ENCODE measurements at places on chromosomes 7 and 10.

GRCh38 chr7:143325240-143325639 is 9.3 kb downstream of the CLCN1 start:
- no peak for DNase-seq

GRCh38 chr10:119250641-119251314 is 43.4 kb downstream of the GRK5 start:
- no peak for DNase-seq

DNA sequence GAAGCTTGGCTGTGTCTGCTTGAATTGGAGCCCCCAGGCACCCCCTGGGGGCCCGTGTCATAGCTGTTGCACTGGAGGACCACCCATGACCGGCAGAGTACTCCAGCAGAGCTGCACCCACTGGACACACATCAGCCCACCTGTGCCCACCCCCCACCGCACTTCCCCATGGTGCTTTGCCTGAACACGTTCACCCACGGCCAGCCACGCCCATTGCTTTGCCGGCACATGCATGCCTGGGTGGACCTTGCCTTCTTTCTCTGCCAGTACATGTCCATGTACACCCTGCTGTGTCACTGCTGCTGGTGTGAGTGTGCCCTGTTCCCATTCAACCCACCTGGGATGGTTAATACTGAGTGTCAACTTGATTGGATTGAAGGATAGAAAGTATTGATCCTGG is 88.7 kb downstream of the SAMD9 start:
- no peak for DNase-seq

- no peak for DNase-seq
Observed at GRCh38 chr10:61984803-61985418, 83.4 kb downstream of the ARID5B start.

- no peak for DNase-seq
Observed at GRCh38 chr10:29794776-29795611, 160.2 kb upstream of the SVIL start.

DNA sequence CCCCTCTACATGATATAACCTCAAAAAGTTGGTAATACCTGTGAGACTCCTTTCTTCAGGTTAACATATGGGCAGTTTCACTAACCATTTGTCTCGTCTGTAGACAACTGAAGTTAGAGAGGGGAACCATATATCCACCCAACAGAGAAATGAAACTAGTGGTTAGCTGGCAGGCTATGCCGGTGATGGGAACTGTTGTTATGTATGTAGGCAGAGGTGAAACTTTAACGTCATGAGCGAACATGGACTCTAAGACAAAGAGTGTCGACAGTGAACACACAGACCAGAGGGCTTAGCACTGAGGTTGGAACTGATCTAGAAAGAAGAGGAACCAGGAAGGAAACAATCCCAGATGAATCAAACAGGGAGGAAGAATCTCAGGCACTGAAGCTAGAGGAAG is 112.4 kb downstream of the ELMO1 start:
- DNase-seq = peak; percentile 53

DNA sequence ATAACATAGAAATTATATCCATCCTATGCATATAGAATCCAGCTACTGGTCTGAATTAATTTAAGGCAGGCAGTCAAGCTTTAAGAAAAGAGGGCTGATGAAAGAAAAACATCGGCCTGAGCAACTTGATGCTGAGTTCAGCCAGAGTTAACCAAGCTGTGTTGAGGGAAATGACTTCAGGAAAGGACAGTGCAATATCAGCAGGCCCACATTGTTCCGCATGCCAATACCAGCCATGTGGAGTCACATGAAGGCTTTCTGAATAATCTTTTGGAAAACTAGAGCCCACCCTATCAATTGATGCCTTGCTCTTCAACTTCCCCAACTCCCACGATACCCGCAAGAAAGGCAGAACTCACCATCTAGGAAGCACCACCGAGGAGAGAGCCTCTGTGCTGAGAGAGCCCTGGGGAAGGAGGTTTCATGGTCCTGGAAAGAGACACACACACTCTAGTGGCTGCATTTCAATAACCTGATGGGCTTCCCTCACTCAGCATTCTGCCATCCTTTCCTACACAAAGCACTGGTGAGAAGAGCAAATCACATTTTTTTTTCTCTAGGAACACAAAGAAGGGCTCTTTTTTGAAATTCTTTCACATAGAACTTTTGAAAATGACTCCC is 125.8 kb upstream of the PTN start:
- DNase-seq = no peak

DNA sequence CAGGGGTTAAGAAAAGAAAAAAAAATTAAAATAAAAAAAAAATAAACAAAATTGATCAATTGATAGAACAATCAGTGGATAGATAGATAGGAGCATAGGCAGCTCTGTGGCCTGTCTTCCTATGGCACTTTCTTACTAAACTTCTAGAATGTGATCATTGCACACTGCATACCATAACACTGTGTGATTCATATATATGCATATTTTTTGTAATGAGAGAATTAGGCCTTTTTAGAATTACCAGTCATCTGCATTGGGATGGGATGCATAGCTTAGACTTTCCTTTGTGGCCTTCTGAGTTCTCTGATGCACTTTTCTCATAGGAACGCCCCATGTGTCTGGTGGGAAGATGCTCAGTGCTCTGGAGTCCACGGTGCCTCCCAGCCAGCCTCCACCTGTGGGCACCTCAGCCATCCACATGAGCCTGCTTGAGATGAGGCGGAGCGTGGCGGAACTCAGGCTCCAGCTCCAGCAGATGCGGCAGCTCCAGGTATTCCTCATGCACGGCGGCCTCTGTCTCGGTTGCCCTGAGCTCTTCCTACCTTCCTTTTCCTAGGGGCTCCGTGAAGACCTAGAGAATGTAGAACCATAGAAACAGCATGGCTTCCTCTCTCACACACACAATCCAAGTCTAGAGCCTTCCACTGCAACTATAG is 222.5 kb downstream of the ARHGAP21 start:
- DNase-seq = no peak

DNA sequence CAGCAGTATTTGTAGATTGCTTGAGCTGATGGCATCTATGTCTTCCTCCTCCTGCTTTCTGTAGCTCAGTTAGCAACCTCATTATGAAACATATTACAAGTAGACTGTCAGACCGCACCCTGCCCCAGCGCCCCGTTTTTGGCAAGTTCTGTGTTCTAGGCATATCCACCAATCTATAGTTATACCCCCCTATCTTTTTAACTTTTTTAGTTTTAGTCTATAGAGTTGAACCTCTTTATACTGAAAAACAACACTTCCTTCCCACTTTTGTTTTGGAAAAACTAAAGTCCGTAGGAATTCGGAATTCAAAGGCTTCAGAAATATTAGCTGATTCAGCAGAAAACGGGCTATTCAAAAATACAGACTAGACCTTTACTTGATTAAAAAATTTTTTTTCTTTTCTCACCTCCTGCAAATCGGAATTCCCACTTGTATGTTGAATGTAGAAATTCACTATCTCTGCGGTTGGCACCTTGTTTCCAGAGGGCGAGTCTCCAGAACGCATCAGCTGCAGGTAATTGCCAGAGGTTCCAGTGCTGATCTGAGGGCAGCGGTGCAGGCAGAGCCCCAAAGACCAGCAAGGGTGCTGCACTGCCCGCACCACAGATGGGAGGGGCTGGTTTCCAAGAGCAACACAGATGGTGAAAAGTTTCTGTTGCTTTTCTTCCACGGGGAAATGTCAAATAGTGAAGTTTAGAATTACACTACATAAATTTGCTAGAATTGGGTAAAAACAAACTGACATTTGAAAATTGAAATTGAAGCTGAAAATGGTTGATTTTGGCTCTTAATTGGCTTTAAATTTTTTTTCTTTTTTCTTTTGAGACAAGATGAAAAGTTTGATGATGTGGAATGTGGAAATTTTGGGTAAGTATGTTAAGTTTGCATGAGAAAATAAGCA is 2.2 kb upstream of the FZD8 start:
- peak; percentile 12 for DNase-seq

- no peak for DNase-seq
Observed at GRCh38 chr10:31974434-31975124, 45.9 kb upstream of the ARHGAP12 start.

GRCh38 chr7:75916259-75916658 is 1.3 kb downstream of the POR start:
- no peak for DNase-seq

DNA sequence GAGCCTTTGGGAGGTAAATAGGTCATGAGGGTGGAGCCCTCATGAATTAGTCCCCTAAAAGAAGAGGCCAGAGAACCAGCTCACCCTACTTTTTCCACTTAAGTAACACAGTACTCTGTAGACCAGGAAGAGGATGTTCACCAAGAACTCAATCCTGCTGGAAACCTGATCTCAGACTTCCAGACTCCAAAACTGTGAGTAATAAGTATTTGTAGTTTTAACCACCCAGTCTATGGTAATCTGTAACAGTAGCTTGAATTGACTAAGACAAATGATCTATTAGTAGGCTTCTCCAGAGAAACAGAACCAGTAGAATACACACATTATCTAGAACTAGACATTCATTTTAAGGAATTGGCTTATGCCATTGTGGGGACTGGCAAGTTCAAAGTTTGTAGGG is 51.5 kb downstream of the ANKMY2 start:
- DNase-seq = no peak

- no peak for DNase-seq
Observed at GRCh38 chr10:13047529-13048206, 46.2 kb upstream of the CCDC3 start.

DNA sequence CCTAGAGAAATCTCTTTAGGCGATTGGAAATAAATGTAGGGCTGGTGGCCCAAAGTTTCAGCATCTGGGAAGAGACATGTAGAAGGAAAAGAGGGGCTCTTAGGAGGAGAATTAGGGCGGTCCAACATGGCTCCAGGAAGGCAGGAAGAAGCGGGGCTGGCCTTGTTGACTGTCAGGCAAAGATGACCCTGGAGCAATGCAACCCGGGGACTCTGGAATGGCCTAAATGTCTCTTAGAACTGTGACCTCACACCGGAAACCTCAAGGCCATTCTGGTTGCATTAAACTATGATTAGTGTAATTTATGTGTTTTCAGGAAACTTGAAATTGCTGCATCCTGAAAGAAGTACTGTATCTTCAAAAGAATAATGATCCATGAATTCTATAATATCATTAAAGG is 66.8 kb downstream of the NRP1 start:
- DNase-seq = no peak

GRCh38 chr7:145848691-145849090 is 267.9 kb upstream of the CNTNAP2 start:
- no peak for DNase-seq

GRCh38 chr10:23199768-23200511 is 7.8 kb downstream of the PTF1A start:
- DNase-seq = no peak

DNA sequence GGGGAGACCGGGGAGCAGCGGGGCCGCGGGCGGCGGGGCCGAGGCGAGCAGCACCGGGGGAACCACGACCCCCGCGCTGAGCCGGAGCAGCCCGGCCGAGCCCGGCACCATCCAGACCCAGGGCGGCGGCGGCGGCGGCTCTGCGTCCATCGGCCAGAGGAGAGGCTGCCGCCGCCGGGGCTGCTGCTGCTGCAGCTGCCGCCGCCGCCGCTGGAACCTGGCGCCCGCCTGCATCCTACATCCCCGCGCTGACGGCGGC is 190 bp downstream of the TCERG1L start:
- DNase-seq = no peak

DNA sequence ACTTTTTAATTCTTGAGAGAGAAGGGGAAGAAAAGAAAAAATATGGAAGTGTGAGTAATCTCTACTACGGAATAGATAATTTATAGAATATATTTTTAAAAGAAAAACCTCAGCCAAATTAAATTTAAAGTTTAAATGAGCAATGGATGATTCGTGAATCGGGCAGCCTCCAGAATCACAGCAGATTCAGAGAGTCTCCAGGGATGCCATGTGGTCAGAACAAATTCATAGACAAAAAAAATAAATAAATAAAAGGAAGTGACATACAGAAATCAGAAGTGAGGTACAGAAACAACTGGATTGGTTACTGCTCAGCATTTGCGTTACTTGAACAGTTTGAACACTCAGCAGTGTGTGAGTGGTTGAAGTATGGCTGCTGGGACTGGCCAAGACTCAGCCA is 53.0 kb downstream of the PHYHIPL start:
- no peak for DNase-seq

DNA sequence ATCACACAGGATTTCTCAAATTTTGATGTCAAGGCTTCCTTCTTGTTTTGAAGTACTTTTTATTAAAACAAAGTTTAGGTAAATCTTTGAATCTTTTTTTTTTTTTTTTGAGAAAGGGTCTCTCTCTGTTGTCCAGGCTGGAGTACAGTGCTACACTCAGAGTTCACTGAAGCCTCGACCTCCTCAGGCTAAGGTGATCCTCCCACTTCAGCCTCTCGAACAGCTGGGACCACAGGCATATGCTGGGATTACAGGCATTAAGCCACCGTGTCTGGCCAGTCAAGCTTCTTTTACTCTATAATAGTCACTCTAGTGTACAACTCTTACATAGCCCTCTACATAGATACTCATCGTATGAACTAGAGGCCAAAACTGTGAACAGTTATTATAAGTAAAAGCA is 3.4 kb downstream of the RUFY2 start:
- no peak for DNase-seq

DNA sequence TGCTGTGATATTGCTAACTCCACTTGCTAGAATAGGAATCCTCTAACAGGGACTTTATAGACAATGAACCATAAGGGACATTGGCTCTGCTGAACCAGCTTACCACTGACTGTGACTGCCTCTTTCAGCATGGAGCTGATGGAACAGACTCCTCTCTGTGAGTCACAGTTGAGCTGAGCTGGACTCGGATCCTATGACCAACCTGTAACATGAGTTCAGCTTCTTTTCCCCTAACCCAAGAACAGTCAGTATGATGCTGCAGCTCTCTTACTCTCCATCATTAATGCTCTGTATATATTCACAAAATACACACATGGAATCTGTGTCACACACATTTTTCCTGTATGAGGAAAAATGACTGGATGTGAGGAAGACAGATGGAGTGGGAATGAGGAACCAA is 177.9 kb upstream of the BET1 start:
- no peak for DNase-seq

DNA sequence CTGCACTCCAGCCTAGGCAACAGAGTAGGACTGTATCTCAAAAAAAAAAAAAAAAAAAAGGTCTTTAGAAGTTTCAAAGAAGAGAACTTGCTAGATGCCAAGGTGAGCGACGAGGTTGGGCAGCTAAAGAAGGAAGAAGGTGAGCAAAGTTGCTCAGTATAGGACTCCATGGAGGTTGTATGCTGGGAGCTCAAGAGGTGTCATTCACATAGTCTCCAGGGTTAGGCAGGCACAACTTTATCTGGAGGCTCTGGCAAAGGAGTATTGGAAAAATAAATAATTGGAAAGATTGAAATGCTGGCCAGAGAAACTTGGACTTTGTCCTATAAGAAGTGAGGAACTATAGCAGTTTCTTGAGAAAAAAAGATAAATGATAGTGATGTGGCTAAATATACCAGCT is 74.5 kb downstream of the NRF1 start:
- DNase-seq = no peak

DNA sequence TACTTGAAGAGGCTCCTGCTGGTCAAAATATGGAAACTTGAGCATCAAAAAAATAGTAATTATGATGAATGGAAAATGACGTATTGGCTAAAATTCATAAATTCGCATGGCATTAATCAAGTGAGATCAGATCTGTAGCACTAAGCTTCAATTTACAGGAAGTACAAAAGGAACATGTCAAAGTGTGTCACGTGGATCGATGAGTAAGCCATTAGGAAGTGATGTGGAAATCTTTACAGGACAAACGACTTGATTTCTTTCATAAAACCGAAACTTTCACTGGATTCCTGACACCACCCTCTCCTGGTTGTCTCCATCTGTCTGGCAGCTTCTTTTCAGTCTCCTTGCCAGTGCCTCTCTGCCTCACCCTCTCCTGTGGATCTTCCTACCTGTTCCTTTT is 25.8 kb downstream of the AKR1C8 start:
- no peak for DNase-seq

Measured in activated T-cell treated with anti-CD3 and anti-CD28 coated beads, Interleukin-2, amount 50 U/mL, for 72 hours (primary cell).